Mononuclear cell (primary cell): ENCODE measurements at places on chromosomes 4 and X. TPM values are rescaled to one million over a fixed set of nuclear protein-coding genes. Genes with fewer than 3 reads are reported as not detected.

IL13RA2 gene
- not detected for total RNA-seq

CXorf51A gene
- total RNA-seq, result not detected

KLB gene
- total RNA-seq, result under 0.01 TPM

ADAMTS3 gene
- not detected for total RNA-seq

ODAPH gene
- 0.10 TPM for total RNA-seq

ERAS gene
- not detected for total RNA-seq

NDNF gene
- total RNA-seq, result not detected

IRF2 gene
- 13.1 TPM for total RNA-seq
